ENCODE measurements at places on chromosomes 3 and 15.
A peak's percentile ranks its signal among the peaks of the same experiment; 100 is the strongest.

DNA sequence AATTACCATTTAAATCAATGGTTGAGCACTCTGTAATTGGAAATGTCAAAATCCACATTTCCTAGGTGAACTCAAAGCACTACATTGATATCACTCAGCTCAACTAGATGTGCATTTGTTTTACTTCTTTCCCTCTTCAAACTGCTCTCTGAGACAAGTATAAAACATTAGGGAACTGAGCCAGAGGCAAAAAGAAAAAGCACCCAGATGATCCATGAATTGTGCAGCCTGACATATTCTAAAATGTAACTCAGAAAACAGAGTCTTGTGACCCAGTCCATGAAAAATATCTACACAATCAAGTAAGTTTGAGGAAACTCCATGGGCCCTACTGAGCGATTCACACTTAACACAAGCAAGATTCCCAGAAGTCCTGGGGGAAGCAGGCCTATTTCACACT is 9.8 kb downstream of the SRGAP3 start:
- DNase-seq, result no peak

GRCh38 chr15:75064846-75065245 is 41.5 kb downstream of the PPCDC start:
- DNase-seq, result no peak

DNA sequence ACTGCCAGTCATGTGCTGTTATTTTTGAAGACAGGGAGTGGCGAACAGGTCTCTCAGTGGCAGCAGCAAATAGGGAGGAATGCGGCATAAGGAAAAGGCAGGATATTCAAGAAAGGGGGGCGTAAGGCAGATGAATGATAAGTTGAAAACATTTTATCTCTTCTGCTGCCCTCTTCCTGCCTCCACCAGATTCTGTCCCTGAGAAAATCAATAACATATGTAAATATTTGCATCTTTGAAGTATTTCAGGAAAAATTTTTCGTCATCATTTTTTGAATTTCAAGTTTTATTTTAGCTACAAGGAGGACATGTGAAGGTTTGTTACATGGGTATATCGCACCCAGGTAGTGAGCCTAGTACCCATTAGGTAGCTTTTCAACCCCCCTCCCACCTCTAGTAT is 616.7 kb downstream of the MCTP2 start:
- no peak for DNase-seq

- DNase-seq, result no peak
Observed at GRCh38 chr15:82768414-82769054, 37.3 kb downstream of the FSD2 start.

GRCh38 chr3:3295586-3295985 is 116.1 kb upstream of the CRBN start:
- no peak for DNase-seq

DNA sequence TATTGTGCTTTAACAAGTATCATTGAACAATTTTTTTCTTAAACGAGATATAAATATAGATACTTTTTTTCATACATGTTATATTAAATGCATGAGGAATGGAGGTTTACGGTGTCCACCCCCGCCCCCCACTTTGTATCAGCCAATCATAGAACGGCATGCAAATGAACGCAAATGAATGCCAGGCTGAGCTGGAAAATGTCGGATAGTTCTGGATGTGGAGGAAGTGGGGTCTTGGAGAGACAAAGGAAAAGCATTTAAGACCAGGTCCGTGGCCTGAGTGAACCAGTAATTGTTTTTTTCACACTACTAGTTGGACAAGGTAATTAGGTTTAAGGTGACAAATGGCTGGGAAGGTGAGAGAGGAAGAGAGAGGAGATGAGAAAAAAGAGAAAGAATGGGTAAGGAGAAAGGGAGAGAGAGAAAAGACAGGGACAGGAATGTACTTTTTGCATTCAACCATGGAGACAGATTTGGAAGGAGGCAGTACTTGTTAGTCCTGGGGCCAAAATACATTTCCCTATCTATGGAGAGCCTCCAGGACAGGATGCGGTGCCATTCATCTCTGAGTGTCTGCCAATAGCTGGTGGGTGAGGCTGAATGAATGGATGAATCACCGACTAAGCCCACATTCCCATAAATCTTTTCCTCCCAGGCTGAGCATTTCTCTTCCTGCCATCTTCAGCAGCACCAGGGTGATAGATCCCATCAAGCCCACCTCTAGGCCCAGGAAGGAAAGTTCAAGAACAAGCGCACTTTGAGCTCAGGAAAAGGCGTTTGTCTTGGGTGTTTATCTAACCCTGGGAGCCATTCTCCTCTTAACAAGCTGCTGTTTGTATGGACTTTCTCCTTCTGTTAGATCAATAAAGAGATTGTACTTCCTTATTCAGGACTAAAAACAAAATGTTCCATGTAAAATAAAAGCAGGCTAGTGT is 1.4 kb upstream of the RAD18 start:
- DNase-seq, result peak; percentile 35

- no peak for DNase-seq
Observed at GRCh38 chr3:172407872-172408271, 40.4 kb downstream of the GHSR start.

- no peak for DNase-seq
Observed at GRCh38 chr3:184713521-184713920, 1.7 kb upstream of the MAGEF1 start.

DNA sequence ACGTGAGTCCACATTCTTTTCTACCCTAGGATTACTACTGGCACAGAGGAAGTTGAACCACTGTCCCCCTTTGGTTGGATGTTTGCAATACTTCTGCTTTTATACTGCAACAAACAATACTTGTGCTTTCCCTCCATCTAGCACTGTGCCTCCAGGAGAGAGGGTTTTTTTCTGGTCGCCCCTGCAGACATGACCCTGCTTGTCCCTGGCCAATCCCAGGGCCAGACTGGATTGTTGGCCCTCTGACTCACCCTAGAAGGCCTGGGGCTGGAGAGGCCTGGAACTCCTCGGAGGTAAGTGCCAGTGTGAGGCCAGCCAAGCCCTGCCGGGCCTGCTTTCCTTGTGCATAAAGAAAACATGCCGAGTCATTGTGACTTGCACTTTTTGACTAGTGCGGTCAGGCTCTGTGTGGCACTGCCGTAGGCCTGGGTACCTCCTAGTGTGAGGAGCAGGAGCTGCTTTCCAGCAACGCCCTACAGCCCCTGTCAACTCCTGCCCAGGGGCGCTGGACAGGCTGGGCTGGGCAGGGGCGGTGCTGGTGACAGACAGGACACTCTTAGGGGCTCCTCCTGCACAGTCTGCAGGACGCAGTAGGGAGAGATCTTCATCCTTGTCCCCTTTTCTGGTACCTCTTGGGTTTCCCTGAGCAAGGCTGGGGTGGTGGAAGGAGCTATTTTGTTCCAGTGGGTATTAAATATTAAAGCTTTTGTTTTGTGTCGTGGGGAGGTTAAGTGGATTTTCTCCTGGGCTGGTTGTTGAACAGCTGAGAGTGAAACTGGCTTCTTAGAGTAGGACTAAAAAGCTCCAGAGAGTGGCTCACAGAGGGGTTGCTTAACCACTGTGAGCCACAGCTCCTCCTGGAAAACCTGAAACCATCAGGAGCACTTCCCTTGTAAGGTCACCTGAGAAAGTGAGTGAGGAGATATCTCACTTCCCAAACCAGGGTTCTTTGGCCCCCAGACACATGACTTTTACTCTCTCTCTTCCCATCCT is 14.4 kb upstream of the TKT start:
- peak; percentile 86 for DNase-seq

DNA sequence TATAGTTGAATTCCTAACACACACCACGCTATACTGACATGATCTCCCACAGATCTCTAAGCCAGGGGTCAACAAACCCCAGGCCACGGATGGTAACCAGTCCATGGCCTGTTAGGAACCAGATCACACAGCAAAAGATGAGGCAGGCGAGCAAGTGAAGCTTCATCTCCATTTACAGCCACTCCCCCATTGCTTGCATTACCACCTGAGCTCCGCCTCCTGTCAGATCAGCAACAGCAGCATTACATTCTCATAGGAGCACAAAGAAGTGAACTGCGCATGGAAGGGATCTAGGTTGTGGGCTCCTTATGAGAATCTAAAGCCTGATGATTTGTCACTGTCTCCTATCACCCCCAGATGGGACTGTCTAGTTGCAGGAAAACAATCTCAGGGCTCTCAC is 2.7 kb downstream of the PDCD7 start:
- no peak for DNase-seq

- DNase-seq, result no peak
Observed at GRCh38 chr3:117526470-117527079, 817.0 kb downstream of the TUSC7 start.

DNA sequence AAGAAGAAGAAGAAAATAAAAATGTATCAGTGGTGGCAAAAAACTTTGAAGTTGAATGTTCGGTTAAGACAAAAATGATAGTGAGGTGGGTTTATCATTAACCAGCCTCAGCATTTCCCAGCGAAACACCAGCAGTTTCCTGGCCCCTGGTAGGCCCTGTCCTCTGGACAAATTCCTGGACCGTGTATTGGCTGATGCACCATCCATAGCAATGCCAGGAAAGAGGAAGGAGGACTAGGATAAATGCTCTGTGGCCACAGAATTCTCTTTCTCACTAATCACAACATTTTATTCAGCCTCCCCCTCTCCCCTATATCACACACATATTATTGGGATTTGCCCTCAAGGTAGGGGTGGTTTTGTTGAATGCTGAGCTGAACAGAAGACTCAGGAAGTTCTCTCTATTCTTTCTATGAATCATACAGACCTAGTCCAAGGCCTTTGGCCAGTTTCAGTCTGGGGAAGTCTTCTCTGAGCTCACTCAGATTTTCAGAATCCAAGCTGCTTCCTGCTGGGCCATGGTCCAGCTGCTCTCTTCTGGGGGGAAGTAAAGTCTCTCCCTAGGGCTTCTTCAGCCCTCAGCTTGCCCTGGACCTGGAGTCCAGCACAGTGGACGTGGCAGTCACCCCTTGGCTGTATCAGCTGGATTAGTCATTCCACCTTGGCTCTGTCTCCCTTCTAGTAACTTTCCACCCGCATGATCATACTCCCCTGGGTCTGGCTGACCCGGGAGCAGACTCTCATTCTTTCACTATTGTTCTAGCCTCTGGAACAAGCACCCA is 27.6 kb downstream of the SLC28A1 start:
- DNase-seq, result no peak

DNA sequence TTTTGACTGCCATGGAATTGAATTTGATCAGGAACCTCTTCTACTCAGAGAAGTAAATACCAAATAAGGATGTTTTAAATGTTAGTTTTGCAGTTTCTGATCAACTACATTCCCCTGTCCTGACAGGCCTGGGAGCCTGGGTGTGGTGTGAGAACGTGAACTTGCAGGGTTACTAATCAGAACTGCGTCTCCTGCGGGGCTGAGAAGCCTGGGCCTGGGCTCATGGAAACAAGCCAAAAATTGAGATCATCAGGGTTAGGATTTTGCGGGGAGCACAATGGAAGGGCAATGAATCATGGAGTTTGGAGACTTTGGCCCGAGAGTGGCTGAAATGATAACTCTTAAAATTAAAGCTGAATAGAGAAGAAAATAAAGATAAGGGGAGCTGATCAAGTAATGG is 47.8 kb upstream of the C3orf70 start:
- DNase-seq, result no peak

- DNase-seq, result no peak
Observed at GRCh38 chr3:190593075-190593474, 79.2 kb downstream of the IL1RAP start.

GRCh38 chr15:96181217-96181616 is 149.3 kb upstream of the NR2F2 start:
- DNase-seq, result no peak

DNA sequence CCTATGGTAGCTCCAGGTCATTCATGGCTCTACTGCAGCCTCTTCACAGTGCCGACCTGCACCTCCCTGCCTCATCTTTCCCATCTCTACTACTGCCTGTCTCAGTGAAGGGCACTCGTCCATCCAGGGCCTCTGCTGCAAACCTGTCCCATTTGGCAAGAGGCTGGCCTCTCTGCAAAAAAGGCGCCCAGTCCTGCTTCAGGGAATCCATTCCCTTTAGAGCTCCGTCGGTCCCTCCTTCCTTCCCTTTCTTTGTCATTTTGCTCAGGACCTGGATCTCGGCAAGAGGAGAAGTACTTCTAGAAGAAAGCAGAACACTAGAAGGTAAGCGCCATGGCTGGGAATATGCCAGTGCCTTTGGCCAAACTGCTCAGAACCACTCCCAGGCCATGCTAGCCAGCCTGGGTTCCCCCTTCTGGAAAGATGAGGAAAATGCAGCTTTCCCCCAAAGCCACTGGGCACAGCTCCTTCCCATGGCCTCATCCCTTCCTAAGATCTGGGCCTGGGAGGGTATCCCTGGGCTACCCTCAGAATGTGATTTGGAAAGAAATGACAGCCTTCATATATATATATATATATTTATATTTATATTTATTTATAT is 6.4 kb upstream of the ISL2 start:
- DNase-seq, result no peak

DNA sequence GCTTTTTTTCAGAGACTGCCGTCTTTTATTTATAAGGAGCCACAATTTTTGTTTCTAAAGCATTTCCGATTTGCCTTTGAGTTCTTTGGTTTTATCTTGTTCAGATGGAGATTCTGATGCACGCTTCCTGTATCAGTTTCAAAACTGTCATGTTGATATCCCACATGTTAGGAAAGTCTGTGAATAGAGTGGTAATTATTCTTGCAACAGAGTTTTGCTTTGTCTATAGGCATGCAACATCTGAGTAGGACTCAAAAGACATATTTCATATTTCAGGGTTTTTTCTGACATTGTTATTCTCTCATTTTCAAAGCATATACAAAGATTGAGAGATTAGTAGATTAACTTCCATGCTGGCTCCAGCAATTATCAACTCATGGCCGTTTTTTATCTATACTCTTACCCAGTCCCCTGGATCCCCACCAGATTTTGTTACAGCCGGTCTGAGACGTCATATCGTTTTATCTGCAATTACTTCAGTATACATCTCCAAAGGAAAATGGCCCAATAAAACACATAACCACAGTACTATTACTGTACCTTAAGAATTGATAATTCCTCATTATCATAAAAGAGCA is 22.4 kb downstream of the PAQR5 start:
- no peak for DNase-seq

GRCh38 chr3:11170052-11170770 is 15.9 kb downstream of the HRH1 start:
- no peak for DNase-seq

DNA sequence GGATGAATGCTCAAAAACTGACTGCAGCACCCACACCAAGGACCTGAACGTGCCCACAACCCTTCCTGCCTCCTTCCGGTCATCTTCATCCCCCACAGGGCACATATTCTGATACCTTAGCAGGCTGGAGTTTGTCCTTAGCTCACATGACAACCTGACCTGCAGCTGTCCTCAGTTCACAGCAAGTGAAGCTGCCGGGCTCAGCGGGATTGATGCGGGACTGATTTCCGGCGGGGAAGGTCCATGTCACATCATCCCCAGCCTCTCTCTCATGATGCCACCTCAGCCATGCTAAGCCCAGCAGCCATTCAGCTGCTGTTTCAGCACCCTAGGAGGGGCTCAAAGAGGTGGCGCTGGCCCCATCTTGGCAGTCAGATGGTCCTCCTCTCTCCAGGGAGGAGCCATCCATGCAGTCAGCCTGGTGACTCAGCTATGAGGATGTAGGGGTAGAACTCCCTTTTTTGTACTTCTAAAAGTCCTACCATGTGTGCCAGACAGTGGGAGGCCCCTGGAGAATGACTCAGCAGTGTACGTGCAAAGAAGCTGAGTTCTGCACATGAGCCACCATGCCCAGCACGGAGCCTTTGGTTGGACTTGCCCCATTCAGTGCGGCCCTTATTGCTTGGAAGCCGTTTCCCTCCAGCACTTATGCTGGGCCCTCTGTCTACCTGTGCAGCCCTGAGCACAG is 9.5 kb downstream of the CA12 start:
- DNase-seq, result no peak

- no peak for DNase-seq
Observed at GRCh38 chr3:38163117-38163840, 2.1 kb upstream of the OXSR1 start.

- DNase-seq, result no peak
Observed at GRCh38 chr3:123791898-123792297, 92.2 kb downstream of the MYLK start.
